ENCODE measurements at places on chromosomes 11 and 22.

GRCh38 chr11:27705873-27706820 is 5.9 kb upstream of the BDNF start:
- DNase-seq = peak; percentile 44

GRCh38 chr22:43126501-43127165 is 16.1 kb downstream of the BIK start:
- peak; percentile 82 for DNase-seq

GRCh38 chr22:46317646-46318045 is 17.9 kb upstream of the TRMU start:
- no peak for DNase-seq

GRCh38 chr11:57364851-57365660 is 15.9 kb downstream of the PRG3 start:
- no peak for DNase-seq

DNA sequence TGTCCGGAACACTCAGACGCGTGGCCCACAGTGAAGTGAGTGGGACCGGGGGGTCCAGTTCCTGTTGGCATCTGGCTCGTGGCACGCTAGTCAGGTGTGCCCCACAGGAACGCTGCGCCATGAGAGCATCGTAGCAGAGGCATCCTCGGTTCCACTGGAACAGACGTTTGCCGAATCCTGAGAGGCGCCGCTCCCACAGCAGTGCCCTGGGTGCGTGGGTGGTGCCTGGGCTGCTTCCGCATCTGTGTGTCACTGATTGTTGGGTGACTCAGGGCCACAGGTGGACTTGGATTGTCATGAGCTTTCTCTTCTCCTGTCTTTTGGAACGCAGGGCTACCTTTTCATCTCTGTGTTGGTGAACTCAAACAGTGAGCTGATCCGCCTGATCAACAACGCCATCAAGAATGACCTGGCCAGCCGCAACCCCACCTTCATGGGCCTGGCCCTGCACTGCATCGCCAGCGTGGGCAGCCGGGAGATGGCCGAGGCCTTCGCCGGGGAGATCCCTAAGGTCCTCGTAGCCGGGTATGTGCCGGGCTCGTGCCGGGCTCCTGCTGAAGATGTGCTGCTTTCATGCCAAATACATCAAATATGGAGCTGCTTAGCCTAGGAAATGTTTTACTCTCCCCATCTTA is 46.2 kb downstream of the AP2A2 start:
- no peak for DNase-seq

DNA sequence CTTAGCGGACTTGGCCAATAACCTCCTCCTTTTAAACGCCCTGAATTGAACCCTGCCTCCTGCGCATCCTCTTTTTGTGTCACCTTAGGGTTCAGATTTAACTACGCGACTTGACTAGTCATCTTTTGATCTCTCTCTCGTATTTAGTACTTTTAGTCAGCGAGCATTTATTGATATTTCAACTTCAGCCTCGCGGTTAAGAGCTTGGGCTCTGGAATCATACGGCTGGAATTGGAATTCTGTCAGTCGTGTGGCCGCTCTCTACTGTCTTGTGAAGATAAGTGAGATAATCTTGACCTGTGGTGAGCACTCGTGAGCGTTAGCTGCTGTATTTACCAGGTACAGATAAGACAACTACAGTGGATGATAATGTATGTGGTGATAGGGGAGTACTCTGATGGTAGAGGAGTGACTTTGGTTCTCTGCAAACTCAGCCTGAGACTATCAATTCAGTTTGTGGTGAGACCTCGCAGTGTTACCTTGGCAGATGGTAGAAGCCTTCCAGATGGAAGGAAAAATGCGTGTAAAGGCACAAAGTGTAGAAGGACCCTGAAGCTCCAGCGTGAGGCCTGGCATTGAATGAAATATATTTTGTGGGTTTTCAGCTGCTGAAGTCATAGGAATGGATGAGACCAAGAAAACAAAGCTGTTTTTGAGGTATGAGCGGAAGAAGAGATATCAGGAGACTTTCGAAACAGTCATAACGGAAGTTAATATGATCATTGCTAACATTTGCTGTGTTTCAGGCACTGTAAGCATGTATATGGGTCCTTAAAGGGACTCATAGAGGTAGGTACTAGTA is 682 bp downstream of the ATM start:
- peak; percentile 11 for DNase-seq

- peak; percentile 60 for DNase-seq
Observed at GRCh38 chr11:124481365-124482323, 36.1 kb upstream of the OR8B8 start.

DNA sequence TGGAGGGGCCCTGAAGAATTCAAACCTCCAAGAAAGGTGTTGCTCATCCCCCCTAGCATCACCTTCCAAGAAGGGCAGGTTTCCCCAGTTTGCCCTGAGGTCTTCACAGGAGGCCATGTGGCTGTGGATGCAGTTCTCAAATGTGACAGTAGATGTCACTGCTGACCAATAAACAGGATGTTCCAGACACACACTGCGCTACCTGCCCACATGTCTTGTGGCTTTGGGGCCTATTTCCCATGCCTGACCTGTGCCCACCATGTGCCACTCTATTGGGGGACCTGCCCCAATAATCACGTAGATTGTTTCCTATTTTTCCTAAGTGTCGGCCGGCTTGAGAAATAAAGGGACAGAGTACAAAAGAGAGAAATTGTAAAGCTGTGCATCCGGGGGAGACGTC is 4.5 kb downstream of the GSTT2 start:
- DNase-seq = no peak

DNA sequence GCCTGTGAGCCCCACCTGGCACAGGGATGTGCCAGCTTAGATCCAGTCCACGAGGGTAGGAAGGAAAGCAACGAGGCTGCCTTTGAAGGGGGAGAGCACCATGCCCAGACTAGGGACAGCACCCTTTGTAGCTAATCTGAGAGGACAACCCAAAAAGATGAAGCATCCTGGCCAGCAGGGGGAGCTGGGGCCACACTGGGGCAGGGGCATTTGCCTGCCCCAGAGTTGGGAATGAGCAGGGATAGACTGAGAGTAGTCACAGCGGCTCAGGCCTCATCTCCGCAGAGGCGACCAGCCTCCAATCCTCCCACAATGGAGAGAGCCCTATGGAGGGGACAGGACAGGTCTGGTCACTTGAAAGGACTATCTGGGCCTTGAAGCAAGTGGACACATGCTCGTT is 16.4 kb downstream of the LMO1 start:
- DNase-seq = no peak

DNA sequence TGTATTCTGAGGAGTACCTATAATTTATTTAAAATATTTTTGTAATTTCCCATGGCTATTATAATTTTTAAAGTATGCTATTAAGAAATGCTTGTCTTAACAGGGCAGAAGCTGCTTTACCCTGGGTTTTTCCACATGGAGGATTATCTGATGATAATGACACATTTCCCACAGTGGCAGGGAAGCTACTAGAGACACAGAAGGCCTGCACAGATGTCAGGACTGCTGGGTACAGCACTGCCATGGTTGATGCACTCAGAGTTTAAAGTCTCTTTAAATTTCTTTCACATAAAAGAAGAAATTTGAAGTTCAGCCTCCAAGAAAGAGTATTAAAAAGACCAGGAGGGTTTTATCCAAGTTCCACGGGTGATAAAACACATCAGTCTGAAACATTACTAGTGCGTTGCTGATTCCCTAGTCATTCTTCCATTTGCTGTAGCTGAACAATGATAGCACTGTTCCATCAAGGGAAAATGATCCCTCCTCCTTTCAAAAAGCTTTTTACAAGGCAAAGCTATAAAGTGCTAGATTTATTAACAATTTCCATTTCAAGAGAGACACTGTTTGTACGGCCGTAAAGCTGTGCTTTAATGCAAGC is 363.0 kb downstream of the CNTN5 start:
- no peak for DNase-seq

DNA sequence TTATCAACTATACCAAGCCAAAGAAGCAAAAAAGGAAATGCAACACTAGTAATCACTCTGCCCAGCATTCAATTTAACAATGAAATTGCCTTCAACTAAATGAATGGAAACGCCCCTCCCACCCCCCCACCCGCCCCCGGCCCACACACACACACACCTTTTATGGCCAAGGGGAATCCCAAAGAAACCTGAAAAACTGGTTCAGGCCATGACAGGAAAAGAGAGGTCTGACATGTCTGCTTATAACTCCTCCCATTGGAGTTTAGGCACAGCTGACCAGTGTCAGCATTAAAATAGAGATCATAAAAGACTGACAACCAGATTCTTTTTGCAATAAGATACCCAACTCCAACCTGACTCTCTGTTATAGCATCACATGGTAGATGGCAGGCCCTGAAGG is 42.6 kb downstream of the ACER3 start:
- no peak for DNase-seq

DNA sequence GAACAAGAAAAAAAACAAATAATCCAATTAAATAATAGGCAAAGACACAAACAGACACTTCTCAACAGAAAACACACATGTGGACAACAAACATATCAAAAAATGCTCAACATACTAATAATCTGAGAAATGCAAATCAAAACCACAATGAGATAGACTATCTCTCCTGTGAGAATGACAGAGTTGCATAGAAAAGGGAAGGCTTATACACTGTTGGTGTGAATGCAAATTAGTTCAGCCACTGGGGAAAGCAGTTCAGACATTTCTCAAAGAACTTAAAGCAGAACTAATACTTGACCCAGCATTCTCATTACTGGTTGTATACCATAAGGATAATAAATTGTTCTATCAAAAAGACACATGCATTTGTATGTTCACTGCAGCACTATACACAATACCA is 637.8 kb upstream of the LUZP2 start:
- DNase-seq = no peak

DNA sequence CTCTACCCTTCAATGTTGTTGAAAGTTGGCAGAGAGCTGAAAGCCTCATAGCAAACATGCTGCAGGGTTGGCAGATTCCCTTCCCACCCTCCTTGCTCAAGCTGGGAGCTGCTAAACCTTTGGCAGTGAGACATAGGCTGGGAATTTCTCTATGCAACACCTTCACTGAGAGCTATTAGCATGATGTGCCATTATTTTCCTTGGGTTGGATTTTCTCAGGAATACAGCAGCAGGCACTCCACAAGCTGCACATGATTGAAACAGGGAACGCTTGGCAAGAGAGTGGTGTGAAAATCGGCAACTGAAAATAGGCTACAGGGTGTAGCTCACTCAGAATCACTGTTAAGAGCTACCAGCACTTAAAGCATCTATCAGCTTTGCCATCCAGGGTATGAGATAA is 9.6 kb upstream of the ALKBH3 start:
- no peak for DNase-seq

GRCh38 chr11:43419460-43419859 is 60.7 kb downstream of the TTC17 start:
- peak; percentile 20 for DNase-seq

- DNase-seq = no peak
Observed at GRCh38 chr11:46370253-46370652, 11.2 kb upstream of the MDK start.

GRCh38 chr11:1784761-1785650 is 21.3 kb upstream of the CTSD start:
- DNase-seq = no peak

DNA sequence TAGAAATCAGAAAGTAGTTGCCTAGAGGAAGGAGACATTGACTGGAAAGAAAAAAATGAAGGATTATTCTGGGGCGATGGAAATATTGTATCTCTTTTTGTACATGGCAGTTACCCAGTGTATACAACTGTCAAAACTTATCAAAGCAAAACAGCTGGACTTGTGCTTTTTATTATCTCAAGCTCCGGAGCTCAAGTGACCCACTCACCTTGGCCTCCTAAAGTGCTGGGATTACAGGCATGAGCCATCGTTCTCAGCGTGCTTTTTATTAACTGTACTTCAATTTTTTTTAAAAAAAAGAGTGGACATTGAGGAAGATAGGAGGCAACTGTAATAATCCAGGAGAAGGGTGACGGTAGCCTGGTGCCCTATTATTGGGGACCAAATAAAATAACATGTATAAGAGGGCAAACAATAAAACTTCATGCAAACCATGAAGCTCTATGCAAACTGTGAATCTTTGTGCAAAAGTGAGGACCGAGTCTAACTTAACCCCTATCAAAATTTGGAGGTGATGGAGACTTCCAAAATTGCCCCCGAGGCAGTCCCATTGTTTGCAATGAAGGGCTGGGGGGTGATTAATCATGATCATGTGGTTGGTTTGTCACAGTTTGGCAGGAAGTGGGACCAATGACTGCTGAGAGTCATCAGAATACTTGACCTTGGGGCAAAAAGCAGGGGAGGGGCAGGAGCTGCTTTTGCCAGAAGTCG is 23.5 kb downstream of the FZD4 start:
- peak; percentile 82 for DNase-seq

DNA sequence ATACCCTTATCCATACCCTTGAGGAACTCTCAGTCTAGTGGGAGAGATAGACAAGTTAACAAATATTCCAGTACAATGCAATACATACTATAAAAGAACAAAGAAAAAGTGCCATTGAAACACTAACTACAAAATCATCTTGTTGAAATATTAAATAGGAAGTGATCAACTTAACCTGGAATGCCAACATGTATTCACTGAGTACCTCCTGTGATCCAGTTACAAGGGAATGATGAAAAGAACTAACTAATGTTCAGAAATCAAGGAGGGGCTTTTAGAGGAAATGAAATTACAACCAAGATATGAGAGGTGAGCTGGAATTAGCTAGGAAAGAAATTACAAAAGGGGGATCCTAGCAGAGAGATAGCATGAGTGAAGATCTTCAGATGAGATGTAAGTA is 6.2 kb upstream of the FIBIN start:
- no peak for DNase-seq

- DNase-seq = peak; percentile 89
Observed at GRCh38 chr11:12539572-12539971, 134.6 kb upstream of the TEAD1 start.

Data from HT1080 (cell line).